ENCODE measurements at places on chromosomes 7 and 10.
A peak's percentile ranks its signal among the peaks of the same experiment; 100 is the strongest.

DNA sequence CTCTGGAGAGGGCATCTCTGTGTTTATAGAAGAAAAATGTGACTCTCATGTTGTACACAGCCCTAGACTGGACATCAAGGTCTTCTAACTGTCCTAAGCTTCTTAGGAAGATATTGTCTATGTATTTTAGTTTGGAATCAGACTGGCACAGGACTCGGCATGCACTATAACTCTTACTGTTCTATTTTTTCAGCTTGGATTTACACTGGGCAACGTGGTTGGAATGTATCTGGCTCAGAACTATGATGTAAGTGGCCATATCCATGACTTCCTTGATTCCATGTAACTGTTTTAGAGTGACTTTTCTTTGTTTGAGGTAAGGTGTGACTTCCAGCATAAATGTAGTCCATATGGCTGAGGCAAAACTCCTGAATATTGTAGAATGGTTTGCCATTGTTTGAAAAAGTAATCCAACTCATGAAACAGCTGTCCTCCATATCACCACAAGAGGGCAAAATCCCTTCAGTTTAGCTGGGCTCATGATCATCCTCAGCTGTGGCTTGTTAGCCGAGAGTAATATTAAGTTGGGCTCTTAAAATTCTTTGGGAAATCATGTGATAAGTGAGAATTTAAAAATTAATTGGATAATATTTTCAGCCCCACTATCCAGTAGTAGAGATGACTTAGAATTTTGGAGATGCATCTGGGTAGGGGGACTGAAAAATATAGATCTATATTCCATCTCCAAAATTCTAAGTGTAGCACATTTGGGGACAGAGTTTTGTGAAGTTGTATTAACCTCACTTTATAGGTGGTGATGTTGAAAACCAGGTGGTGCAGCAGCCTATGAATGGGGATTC, 10.4 kb downstream of the STMP1 start:
- peak; percentile 77 for DNase-seq

DNA sequence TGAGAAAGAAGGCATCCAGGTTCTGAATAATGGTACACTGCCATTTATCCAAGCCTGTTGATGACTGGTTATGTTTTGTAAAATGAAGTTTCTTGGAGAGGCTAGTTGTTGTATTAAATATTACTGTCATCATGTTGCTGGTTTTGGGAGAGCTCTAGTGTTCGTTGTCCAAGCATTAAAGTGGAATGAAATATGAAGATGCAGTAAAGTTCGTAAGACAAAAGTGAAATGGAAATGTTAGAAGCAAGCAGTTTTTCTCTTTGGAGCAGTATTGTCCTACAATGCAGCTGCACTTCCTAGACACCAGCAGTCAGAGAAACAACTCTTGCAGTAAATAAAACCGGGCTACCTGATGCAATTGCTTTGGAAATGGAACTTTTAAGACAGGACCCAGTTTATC, 156.8 kb upstream of the FZD1 start:
- DNase-seq = no peak

GRCh38 chr10:42936580-42936979, 140.3 kb upstream of the RET start:
- no peak for DNase-seq

DNA sequence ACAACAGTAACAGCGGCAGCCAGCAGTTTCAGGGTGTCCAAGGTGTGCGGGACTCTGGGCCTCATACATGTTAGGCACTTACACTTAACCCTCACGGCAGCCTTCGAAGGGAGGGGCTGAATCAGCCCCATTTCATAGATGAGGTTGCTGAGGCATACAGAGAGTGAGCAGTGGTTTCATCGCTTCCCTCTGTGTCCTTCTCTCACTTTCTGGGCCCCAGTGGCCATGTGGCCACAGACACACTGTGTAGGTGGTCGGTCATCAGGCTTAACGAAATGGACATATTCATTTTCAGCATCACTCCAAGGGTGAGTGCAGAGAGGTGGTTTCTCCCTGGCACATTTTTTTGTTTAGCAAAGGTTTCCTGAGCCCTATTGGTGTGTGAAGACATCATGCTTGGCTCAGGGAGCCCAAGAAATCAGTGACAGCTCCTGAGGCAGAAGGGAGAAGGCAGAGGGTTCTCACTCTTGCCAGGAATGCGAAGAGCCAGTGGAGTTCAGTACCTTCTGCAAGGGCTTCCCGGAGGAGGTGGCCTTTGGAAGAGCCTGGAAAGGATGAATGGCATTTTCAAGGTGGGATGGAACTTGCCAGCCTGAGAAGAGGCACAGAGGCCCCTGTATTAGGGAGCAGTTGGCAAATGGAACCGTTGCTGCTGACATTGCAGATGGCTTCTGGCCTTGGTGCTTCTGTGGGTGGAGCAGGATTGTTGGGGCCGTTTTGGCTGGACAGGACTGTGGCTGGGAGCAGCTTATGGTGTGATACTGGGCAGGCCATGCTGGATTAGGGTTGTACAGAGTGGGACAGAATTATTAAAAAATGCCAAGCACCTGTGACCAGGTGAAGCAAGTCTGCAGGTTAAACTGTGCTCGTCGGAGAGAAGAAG, 61.7 kb upstream of the PPIF start:
- DNase-seq = no peak

GRCh38 chr10:116857156-116857555, 7.9 kb downstream of the ENO4 start:
- no peak for DNase-seq

DNA sequence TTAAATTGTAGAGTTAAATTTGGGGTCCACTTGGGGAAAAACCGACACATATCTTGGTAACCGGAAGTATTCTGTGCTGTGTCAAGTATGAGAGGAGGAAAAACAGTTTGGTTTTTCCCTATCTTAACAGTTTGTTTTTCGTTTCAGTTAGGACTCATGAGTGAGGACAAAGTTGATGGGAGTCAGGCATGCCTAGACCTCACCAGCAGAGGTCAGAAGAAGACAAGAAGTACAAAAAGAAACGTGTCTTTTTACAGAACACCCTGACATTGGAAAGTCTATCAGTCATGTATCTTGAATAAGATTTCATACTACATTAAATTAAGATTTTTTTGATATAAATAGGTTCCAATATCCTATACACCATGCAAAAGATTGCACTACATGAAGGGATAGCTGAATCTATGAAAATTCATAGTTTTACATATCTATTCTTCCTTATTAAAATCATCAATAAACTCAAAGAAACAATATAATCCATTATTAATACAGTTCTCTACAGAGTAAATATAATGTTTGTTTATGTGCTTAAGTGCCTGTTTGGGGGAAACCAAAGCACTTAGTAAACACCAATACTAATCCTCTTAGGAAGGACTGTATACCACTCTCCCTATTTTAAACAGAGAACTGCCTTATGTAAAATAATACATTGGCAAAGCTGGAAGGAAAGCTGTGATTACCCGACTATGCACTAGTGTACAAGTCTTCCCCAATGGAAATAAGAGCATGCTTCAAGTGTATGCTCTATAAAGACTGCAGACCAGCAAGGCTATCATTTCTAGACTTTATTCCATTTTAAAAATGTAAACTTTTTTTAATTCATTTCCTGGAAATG, 95.6 kb downstream of the USP6NL start:
- DNase-seq = peak; percentile 90

DNA sequence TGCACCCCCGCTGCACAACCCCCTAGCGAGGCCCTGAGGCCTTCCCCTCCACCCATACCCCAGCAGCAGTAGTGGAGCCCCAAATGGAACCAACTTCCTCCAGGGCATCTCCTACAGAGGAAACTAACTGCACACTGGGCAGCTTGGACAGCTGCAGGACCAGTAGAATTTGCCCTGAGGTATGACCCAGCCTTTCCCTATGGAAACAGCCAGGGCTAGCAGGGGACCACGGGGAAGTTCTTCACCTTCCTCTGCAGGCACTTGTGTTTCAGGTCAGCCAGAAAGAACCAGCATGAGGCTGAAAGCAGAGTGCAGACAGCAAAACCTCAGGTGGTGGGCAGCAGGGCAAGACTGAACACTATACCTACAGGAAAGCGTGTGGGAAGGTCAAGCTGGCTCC, 5.7 kb upstream of the EEPD1 start:
- DNase-seq = no peak

GRCh38 chr10:103676058-103676785, 179.2 kb downstream of the SH3PXD2A start:
- no peak for DNase-seq

GRCh38 chr7:97002555-97003261, 2.6 kb upstream of the DLX6 start:
- DNase-seq = no peak

- DNase-seq = no peak
Observed at GRCh38 chr10:56181607-56182006, 179.5 kb downstream of the ZWINT start.

DNA sequence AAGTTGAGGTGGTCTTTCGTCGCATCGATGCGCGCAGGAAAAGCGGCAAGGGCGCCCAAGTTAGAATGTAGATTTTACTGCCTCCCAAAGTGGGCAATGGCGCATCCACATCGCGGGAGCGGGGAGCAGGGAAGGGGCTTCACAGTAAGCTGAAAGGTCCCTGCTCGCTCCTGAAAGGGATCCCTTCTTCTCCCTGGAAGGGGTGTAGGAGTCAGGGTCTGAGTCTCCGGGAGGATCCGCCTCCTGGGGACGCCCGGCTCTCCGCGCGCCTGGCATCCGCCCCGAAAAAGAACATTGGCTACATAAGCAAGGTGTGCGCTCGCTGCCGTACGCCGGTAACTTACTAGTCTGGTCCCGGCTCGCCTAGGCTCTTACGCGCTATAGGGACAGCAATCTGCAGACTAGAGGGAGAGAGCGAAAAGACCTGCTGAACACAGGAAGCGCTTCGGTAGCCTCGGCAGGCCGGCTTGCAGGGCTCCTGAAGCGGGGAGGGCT, 804 bp downstream of the UNC5B start:
- DNase-seq = peak; percentile 73

DNA sequence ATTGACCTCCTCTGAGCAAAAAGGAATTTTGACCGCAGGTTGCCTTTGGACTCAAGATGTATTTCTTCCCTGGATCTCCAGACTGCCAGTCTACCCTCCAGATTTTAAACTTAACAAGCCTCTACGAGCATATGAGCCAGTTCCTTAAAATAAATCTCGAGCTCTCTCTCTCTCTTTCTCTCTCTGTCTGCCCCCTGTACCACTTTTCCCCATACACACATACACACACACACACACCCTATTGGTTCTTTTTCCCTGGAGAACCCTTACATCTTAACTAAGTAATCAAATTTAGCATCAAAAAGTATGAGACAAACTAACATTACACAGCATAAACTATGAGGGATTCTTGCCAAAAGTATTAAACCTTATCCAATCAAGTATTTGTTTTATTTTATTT, 11.4 kb downstream of the BCAP29 start:
- DNase-seq = no peak

DNA sequence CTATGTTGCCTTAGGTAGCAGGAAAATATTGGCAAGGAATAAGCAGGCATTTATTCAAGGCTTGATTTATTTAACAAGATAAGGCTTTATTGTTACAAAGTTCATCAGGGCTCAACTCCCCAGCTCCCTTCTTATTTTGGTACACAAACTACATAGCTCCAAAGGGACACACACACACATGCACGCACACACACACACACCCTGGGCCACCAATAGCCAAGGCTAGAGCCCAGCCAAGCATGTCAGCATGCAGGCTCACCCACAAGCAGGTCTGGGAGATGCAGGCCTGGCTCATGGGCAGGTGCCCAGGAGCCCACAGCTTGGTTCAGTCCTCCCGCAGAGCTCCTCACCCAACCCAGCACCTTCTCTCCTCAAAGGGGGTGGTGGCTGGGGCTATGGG, 23.4 kb downstream of the LEP start:
- no peak for DNase-seq

DNA sequence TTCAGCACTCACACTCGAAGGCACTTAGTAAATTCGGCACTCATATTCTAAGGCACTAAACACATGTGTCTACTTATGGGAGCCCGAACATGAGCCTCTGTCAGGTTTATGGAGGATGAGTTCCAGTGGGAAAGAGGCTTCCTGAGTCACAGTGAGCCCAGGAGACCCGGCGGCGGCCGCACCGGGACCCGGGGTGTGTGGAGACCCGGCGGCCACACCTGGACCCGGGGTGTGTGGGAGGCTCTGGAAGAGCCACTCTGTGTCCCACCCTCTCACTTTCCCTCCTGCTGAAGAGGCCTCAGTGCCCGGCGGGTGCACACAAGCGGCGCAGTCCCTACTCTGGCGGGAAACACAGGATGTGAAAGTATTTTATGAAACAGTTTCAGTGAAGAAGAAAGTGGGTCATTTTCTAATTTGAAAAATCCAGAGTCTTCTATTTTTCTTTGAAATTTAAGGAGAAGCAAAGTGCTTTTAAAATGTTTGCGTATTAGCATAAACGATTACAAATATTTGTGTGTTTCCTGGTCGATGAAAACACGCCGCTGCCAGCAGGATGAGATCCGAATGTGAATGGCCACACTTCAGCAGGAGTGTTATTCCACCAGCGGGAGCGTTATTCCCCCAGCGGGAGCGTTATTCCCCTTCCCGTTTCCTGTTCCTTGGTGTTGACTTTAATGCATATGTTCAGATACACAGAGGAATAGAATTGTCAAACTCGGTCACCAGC, 625.1 kb downstream of the DNAJB6 start:
- no peak for DNase-seq

- DNase-seq = no peak
Observed at GRCh38 chr10:21520949-21521348, 4.5 kb downstream of the SKIDA1 start.

DNA sequence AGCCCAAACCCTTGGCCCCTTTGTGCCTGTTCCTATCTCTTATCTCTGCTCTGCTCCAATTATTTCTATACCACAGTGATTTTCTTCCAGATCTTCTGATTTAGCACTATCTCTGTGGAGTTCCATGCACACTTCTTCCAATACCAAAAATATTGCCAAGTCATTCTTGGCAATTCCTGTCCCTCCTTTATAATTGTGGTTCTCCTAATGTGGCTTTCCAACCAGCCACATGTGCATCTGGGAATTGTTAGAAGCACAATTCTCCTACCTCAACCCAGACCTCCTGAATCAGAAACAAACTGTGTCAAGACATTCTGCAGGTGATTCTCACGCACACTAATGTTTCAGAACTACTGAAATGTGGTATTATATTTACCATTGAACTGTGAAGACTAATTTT, 447.8 kb upstream of the IGFBP3 start:
- no peak for DNase-seq

DNA sequence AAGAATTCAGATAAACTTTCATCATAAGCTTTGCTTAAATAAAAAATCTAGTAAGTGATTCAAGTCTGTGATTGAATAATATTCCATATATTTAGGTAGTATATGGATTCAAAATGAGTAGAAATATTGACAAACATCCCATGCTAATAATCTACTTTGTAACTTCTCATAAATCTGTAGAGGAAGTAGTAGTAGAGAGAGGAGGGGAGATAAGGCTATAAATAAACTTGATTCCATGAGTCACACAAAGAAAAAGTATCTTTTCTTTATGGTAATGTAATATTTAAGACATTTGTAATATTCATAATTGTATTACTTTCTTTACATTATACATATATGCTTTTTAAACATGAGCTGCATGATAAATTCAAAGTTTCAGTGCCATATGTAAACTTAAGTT, 25.6 kb upstream of the CD36 start:
- DNase-seq = no peak
